ENCODE measurements at places on chromosomes 7 and 10.

DNA sequence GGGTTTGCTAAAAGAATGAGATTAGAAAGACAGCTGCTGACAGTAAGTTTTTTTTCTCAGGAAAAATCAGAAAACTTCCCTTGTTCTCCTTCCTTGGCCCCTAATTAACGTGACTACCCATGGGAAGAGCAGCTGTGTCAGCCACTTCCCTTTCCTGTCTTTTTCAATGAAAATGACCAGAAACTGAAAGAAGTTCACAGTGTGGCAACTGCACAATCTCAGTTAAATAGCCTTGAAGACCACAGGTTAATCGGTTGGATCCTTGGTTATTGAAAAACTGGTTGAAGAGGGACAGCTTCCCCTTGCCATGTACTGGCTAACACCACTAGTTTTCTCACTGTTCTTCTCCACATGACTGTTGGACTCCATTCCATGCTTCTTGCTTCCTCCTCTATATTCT, 148.8 kb upstream of the AGR3 start:
- DNase-seq = no peak

- DNase-seq = no peak
Observed at GRCh38 chr7:129066290-129067131, 11.6 kb upstream of the TNPO3 start.

DNA sequence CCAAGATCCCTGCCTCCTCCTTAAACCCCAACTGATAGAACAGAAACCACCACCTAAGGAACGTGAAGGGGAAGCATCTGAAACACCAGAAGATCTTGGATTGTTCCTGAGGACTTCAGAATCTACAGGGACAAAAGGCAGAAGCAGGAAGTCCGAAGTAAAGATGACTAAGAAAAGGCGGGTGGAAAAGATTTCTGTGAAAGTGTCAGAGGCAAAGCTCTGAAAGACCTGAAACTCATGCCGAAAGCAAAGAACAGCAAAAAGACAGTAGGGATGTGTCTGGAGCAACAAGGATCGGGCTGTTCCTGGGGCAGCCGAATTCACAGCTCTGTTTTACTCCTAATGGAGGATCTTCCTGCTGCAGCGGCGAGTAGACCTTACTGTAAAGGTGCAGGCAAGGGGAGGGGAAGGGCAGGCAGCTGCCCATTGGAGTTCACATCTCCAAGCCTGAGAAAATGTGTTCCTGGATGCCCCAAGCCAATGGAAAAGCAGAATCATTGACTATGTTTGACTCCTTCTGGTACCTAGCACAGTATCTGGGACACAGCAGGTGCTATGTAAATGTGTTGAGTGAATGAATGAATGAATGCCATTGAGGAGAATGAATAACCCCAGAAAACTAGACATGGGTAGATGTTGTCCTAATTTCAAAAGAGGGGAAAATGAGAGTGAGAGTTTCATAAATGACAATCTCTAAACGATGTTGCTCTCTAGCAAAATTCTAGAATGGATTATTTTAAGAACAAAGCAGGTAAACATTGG, 40.4 kb downstream of the PDIA4 start:
- DNase-seq = no peak

- no peak for DNase-seq
Observed at GRCh38 chr10:67306588-67307205, 380.9 kb downstream of the LRRTM3 start.

GRCh38 chr10:94088926-94089381, 95.2 kb downstream of the PLCE1 start:
- no peak for DNase-seq

- DNase-seq = no peak
Observed at GRCh38 chr10:113410618-113411017, 142.2 kb upstream of the HABP2 start.

DNA sequence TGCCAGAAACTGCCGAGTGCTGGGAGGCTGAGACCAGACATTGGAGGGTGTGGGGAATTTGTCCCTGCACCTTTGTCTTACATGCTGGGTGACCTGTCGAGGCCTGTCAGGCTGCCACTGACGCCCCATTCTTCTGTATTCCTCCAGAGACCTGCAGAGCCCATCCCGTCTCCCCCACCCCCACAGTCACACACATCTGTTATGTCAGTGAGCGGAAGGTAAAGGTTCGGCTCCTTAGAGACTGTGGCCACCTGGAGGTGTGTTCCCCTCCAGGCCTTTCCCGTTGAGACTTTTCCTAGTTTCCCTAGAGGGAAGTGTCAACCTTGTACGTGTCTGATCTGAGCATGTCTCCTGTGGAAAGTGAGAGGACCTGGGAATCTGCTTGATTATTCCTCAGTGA, 84.5 kb downstream of the ATXN7L1 start:
- DNase-seq = no peak

- no peak for DNase-seq
Observed at GRCh38 chr7:30162133-30162532, 27.3 kb downstream of the MTURN start.

DNA sequence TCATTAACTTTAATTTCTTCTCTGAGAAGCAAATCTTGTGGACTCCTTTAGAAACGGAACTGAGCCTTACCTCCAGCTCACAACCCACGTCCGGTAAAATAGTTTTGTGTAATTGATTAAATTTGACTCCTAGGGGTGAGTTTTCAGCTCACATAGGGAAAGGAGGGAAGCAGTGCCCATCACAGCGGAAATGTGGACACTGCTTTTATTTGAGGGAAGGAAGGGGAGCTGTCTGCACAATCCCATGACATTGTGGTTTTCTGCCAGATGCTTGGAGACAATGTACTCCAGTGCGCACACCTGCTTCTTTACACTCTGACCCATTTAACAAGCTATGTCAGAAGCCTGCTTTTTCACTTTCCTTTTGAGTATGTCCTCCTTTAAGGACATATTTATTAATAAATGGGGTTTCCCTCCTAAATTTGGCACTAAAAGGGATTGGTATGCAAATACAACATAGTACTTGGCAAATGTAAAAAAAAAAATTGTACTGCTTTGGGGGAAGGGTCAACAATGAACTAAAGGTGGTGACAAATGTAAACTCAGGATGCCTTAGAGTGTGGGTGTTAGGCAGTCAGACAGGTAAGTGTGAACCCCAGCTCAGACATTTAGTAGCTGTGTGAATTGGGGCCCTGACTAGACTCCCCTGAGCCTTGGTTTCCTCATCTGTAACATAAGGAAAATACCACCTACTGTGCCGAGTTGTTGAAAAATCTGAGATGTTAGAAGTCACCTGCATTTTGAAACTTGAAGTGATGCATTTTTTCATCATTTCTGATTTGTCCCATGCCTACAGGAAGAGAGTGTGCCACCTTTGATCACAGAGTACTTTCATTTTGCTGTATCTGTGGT, 90.2 kb upstream of the KLF6 start:
- no peak for DNase-seq

DNA sequence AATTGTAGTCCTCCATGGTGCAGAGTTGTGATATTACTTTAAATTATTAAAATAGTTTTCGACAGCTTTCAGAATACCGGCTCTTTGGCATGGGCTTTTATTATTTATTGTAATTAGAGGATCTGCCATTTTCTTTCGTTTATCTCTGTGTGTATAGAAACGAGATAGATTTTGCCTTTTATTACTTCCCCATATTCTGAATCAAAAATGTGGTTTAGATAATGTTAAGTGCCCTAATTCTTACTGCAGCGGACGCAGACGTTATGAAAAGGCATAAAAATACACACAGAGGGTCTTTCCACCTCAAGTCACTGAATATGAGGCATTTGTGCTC, 1.9 kb upstream of the ARID5B start:
- DNase-seq = no peak

GRCh38 chr7:127705461-127705959, 53.5 kb downstream of the SND1 start:
- DNase-seq = no peak

DNA sequence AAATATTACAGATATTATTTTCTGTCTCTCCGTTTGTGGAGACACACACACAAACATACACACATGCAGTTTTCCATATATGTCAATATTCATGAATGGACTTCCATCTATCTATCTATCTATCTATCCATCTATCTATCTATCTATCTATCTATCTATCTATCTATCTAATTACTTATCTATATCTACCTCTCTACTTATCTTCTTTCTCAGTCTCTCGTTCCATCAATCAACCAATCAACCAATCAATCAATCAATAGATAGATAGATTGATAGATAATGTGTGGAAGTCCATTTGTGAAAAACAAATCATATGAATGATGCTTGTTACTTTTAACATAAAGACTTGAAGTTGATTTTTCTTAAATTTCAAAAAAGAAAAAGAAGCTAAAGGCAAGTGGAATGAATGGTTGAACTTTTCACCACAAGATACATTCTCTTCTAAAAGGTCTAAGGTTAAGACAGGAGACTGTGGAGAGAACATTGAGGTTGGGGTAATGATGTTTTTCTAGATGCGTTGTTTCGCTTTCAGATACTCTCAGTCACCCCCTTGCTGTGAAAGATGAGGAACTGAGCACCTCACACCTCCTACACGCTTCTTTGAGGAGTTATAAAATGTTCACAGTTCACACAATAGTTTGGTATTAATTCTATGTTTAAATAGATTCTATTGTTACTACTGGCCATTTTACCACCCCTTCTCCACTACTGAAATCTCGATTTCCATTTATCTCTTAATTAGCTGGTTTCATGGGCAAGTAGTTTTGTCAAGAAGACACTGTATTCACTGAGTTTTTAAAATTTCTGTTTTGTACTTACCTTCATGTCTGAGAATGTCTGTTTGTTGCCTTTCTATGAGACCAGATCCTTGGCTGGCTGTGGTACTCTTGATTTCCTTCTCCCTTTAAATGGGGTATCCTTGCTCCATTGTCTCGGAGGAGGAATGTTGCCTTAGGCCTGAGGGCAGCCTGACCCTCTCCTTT, 114.1 kb downstream of the EMX2 start:
- DNase-seq = no peak

DNA sequence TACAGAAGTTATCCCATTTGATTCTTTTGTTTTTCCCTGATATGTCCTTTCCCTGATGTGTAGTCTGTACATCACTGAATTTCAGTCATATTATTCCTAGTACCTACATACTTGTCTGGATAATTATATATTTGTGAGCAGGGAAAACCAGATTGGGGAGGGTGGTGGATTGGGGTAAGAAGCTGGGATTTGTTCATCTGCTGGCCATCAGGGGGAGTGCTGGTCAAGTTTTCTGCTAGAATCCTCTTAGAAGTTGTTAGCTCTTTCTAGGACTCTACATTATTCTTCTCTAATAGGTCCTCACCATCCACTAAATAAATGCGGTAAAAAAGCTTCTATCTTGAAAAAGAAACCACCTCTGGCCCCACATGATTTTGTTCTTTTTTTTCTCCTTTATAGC, 232.7 kb upstream of the TAC1 start:
- no peak for DNase-seq

DNA sequence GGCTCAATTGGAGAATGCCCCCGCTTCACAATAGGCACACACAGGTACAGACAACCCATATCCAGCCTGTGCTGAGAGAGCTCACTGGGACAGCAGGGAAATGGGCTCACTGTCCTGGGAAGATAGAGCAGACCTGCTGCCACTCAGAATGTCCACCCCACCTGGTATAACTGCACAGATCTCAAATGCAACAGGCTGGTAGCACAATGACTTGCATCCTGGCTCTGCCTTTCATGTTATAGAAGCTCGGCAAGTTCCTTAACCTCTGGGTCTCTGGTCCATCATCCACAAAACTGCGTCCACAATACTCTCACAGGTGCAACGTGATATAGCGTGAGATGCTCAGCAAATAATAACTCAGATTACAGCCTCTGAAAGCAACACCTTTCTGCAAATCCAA, 295.4 kb downstream of the GRID1 start:
- DNase-seq = no peak

DNA sequence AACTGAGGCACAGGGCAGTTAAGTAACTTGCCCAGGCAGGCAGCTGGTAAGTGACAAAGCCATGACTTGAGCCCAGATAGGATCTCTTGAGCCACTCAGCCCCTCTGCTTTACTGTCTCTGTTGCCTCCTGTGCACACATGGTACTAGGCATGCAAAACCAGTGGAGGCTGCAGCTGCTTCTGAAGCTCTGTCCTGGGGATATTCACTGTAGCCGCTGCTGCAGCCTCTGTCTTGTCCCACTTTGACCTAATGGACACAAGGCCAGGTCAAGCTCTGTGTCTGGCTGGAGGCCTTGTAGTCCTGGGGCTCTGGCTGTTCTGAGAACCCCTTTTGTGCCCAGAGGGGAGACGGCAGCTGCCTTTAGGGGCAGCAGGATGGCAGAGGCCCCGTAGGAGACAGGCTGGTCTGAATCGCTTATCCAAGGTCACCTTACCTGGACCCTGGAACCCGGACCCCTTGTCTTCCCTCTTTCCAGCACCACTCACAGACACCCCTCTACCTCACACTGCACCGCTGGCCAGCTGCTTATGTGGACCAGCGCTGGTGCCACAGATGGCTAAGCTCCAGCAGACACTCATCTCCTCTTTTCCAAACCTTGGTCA, 57.6 kb downstream of the TSPAN15 start:
- no peak for DNase-seq

Data from DMS 273 treated with DMSO at 0.1 percent for 48 hours (cell line).